ENCODE measurements at places on chromosomes 1 and 21. TPM values are rescaled to one million over a fixed set of nuclear protein-coding genes. Genes with fewer than 3 reads are reported as not detected.

The REN gene
- polyA plus RNA-seq = not detected

DNA sequence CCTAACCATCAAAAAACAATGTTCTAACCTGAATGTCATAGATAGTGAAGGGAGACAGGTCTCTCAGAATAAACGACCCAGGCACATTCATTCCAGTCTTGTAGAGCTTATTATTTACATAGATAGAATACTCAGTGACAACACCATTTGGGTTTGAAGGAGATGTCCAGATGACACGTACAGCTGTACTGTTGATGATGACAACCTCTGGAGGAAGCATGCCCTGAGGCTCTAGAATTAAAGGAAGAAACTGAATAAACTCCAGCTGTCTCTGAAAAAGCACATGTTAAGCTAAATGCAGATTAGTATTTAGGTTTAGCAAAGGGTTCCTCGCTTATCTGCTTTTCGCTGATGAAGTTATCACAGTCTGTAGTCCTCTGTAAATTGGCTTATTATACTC, 277.2 kb downstream of the KCTD3 start:
- no peaks in the 10 kb centered on the region for H3K4me1 ChIP-seq
- H3K36me3 ChIP-seq = no peaks in the 10 kb centered on the region
- H3K27me3 ChIP-seq = no peaks in the 10 kb centered on the region
- H3K27ac ChIP-seq = no peak overlapping the region
- DNase-seq = no peak
- no peak overlapping the region for H3K4me3 ChIP-seq

GRCh38 chr1:231279081-231279480, 38.1 kb downstream of the GNPAT start:
- H3K27me3 ChIP-seq = no peaks in the 10 kb centered on the region
- H3K4me3 ChIP-seq = no peak overlapping the region
- peaks cover 35% of the 10 kb centered on the region for H3K36me3 ChIP-seq

The PLEKHA6 gene
- polyA plus RNA-seq = 0.15 TPM

DNA sequence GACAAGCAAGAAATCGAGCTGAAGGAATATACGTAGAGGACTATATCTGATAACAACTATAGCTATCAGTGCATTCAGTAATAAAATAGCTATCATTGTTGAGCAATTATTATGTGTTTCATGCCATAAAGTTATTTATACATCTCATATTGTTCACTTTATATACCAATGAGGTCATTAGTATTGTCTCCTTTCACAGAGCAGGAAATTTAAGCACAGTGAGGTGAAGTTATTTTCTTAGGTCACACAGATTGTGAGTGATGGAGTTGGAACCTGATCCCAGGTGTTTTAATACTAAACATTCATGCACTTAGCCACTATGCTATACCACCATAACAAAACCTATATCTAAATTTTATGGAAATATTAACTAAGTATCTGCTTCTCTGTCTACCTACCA, 180.5 kb upstream of the DPYD start:
- no peaks in the 10 kb centered on the region for H3K36me3 ChIP-seq
- no peak overlapping the region for H3K4me3 ChIP-seq

- peak; percentile 33 for DNase-seq
- H3K4me3 ChIP-seq = no peak within 1 kb of the TSS
- H3K27me3 ChIP-seq = no peaks in the 10 kb centered on the region
- H3K27ac ChIP-seq = no peak within 1 kb of the TSS
- peaks cover 60% of the 10 kb centered on the region for H3K4me1 ChIP-seq
- H3K36me3 ChIP-seq = no peaks in the 10 kb centered on the region
Observed at GRCh38 chr1:116754198-116754977, at the start of gene CD2. Gene CD2, plus strand, starts transcription at chr1:116754430. Its CDS starts 63 bp downstream, at chr1:116754493.

The NECAP2 gene
- polyA plus RNA-seq = 78.9 TPM

- H3K27me3 ChIP-seq = no peaks in the 10 kb centered on the region
- H3K27ac ChIP-seq = peak overlapping the region; percentile 72
- H3K4me1 ChIP-seq = peaks cover 18% of the 10 kb centered on the region
- H3K36me3 ChIP-seq = peaks cover 26% of the 10 kb centered on the region
Observed at GRCh38 chr1:42746436-42747105, 6.5 kb upstream of the CLDN19 start.

The KRTAP19-1 gene
- polyA plus RNA-seq = not detected

The CSF3R gene
- 270 TPM for polyA plus RNA-seq

The KIRREL1 gene
- polyA plus RNA-seq = not detected

DNA sequence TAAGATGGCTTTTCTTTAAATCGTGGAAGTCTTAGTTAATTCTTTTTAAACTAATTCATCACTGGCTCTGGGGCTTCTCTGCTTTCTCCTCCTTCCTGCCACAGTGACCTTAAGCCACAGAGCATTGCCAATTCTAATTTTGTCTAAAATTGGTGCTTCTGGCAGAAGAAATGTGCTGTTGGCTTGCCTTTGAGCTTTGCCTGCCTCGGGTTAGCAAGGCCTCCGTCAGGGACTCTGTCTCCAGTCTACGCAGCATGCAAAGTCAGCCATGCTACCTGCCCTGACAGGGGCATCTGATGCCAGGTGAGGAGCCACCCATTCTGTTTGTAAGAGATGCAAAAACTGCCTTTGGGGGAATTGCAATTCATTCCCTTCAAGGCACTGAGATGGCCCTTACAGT, 25.2 kb downstream of the CLDN14 start:
- DNase-seq = no peak
- H3K4me3 ChIP-seq = no peak overlapping the region
- H3K27me3 ChIP-seq = no peaks in the 10 kb centered on the region
- no peaks in the 10 kb centered on the region for H3K4me1 ChIP-seq
- no peaks in the 10 kb centered on the region for H3K36me3 ChIP-seq
- H3K27ac ChIP-seq = no peak overlapping the region

GRCh38 chr1:9763914-9764313, 59.9 kb downstream of the CLSTN1 start:
- H3K4me1 ChIP-seq = peaks cover 22% of the 10 kb centered on the region
- H3K36me3 ChIP-seq = no peaks in the 10 kb centered on the region
- no peak for DNase-seq
- no peak overlapping the region for H3K4me3 ChIP-seq
- H3K27me3 ChIP-seq = no peaks in the 10 kb centered on the region

The CR1L gene
- polyA plus RNA-seq = not detected

GRCh38 chr1:10672343-10673050, 123.9 kb downstream of the CASZ1 start:
- no peak overlapping the region for H3K27ac ChIP-seq
- no peaks in the 10 kb centered on the region for H3K27me3 ChIP-seq

- peaks cover 9% of the 10 kb centered on the region for H3K4me1 ChIP-seq
- H3K27me3 ChIP-seq = no peaks in the 10 kb centered on the region
- H3K4me3 ChIP-seq = no peak overlapping the region
- no peaks in the 10 kb centered on the region for H3K36me3 ChIP-seq
Observed at GRCh38 chr1:109669246-109669948, 1.5 kb downstream of the GSTM2 start.

DNA sequence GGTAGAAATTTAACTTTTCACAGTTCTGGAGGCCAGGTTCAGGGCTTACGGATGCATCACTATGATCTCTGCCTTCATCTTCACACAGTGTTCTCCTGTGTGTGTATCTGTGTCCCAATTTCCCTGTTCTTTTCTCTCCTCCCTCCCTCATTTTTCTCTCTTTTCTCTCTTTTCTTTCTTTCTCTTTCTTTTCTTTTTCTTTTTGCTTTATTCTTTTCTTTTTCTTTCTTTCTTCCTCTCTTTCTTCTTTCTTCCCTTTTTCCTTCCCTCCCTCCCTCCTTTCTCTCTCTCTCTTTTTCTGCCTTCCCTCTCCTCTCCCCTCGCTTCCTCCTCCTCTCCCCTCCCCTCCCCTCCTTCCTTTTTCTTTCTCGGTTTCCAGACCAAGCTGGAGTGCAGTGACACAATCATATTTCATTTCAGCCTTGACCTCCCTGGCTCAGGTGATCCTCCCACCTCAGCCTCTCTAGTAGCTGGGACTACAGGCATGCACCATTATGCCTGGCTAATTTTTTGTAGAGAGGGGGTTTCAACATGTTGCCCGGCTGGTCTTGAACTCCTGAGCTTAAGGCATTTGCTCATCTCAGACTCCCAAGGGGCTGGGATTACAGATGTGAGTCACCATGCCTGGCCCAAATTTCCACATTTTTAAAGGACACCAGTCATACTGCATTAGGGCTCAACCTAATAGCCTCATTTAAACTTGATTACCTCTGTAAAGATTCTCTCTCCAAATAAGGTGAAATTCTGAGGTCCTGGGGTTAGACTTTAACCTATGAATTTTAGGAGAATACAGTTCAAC, 115.9 kb downstream of the HUNK start:
- DNase-seq = no peak
- H3K36me3 ChIP-seq = no peaks in the 10 kb centered on the region
- no peak overlapping the region for H3K27ac ChIP-seq
- H3K27me3 ChIP-seq = no peaks in the 10 kb centered on the region
- H3K4me3 ChIP-seq = no peak overlapping the region

DNA sequence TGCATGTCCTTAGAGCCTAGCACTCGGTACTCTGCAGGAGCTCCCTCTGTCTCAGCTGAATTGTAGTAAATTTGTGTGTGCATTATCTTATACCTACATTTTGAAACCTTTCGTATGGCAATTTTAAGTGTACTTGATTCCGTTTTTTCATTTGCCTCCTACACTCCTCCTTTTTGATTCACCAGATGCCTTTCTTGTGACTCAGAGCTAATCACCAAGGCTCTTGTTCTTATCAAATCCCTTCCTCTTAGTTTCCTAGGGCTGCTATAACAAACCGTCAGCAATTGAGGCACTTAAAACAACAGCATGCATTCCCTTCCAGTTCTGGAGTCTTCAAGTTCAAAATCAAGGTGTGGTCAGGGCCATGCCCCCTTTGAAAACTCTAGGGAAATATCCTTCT, 261.0 kb downstream of the ASTN1 start:
- H3K36me3 ChIP-seq = no peaks in the 10 kb centered on the region
- H3K4me3 ChIP-seq = no peak overlapping the region
- no peak overlapping the region for H3K27ac ChIP-seq
- H3K4me1 ChIP-seq = no peaks in the 10 kb centered on the region

The PLA2G2C gene
- not detected for polyA plus RNA-seq

- no peaks in the 10 kb centered on the region for H3K27me3 ChIP-seq
- H3K27ac ChIP-seq = no peak overlapping the region
- no peaks in the 10 kb centered on the region for H3K4me1 ChIP-seq
- H3K36me3 ChIP-seq = no peaks in the 10 kb centered on the region
- DNase-seq = no peak
Observed at GRCh38 chr1:221921936-221922335, 180.0 kb upstream of the DUSP10 start.
